Ammon's horn (tissue), 1 donor: ENCODE measurements at places on chromosomes 5 and 9.

DNA sequence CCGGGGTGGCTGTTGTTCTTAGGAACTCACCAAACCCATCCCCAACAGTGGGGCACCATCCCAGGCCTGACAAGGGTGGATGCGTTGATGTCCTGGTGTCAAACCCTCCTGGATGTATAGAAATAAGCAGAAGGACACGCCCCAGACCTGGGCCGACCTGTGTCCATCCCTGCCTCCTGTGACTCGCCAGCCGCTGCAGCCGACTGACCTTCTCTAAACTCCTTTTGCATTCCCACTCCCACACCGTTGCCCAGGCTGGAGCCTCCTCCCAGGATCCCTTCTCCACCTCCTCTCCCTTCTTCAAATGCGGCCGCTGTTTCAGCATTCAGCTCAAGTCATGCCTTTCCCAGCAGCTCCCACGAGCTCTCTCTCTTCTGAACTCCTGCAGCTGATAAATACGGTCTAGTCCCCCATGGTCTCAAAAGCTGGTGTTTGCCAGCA lies 213.2 kb upstream of the IER5L start:
- no peak for DNase-seq

DNA sequence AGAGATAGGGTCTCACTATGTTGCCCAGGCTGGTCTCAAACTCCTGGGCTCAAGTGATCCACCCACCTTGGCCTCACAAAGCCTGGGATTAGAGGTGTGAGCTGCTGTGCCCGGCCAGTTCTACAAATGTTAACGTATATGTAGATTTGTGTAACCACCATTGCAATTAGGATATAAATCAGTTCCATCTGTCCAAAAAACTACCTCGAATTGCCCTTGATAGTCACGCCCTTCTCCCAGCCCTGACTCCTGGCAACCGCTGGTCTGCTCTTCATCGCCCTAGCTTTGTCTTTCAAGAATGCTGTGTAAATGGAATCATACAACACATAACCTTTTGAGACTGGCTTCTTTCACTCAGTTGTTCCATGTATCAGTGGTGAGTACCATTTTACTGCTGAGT lies 46.1 kb upstream of the PPARGC1B start:
- DNase-seq, result no peak

GRCh38 chr9:124500028-124500795 lies 7.0 kb downstream of the NR5A1 start:
- no peak for DNase-seq

DNA sequence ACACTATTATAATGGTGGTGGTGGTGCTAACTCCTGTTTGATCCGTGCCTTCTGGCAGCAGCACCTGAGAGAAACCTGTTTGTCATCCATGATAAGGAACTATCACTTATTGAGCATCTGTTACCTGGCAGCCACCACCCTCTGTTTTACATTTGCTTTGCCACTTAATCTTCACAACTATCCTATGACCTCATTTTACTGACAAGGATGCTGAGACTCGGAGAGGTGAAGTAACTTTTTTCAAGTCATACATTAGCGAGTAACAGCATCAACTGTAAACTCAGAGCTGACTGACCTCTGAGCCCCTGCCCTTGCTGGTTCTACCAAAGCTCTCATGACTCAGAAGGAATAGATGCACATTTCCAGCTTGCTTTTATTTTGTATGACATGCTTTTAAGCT lies 81.1 kb downstream of the EGFLAM start:
- no peak for DNase-seq

- DNase-seq, result peak; percentile 13
Observed at GRCh38 chr9:5832071-5832537, 813 bp downstream of the ERMP1 start.

- DNase-seq, result no peak
Observed at GRCh38 chr9:113219186-113219936, 1.7 kb downstream of the FKBP15 start.

DNA sequence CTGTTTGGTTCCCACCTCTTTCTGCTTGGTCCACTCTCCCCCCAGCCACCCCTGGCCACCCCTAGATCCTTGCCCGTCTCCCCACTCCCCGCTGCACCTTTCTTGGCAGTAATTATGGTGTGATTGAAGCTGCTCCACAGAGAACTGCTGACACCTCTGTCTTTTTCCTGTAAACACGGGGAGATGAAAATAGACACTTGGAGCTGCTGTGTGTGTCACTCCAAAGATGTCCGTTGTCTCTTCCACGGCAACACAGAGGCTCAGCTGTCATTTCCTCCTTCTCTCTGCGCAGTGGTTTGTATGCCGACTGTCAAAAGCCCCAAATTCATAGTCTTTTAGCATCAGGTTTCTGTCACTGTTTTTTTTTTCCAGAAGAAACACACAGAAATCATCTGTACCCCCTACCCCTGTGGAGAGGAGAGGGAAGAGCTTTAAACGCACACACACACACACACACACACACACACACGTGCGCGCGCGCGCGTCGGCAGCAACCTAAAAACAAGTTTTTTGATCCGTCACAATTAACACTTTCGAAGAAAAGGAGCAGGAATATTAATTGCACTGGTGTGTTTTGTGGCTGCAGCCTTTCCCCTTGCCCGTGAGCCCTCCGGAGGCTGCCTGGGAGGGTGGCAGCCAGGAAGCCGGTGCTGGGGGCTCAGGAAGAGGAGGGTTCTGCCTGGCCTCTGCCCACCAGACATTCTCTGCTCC lies 39.8 kb downstream of the ASS1 start:
- no peak for DNase-seq

GRCh38 chr5:145801195-145801594 lies 33.9 kb downstream of the PRELID2 start:
- DNase-seq, result no peak

DNA sequence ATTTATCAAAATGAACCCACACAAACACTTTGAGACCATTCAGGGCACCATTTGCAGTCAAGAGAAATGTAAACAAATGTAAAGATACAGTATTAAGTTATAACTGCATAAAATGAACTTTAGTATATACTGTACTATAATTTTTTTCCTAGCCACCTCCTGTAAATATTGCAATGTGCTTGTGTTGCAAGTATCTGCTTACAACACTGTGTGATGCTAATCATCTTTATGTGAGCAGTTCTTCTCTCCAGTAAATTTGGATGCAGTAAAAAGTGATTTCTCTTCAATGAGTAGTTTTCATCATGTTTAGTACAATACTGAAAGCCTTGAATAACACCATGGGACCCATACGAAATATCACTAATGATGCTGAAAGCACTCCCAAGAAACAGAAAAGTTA lies 9.4 kb downstream of the G3BP1 start:
- no peak for DNase-seq

DNA sequence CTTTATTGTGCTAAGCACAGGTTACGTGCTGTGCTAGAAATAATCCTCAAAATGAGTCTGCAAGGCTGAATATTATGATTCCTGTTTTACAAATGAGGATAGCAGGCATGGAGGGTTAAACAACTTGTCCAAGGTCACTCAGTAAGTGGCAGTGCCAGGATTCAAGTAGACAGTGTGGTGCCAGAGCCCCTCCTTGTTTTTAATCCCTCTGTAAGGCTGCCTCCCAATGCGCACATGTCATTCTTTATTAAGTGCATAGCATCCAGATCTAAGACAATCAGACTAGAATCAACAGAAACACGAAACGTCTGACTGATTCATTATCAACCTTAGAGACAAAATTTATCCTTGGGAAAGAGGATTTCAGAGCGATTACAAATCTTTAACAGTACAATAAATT lies 199.6 kb downstream of the SMARCA2 start:
- DNase-seq, result no peak

DNA sequence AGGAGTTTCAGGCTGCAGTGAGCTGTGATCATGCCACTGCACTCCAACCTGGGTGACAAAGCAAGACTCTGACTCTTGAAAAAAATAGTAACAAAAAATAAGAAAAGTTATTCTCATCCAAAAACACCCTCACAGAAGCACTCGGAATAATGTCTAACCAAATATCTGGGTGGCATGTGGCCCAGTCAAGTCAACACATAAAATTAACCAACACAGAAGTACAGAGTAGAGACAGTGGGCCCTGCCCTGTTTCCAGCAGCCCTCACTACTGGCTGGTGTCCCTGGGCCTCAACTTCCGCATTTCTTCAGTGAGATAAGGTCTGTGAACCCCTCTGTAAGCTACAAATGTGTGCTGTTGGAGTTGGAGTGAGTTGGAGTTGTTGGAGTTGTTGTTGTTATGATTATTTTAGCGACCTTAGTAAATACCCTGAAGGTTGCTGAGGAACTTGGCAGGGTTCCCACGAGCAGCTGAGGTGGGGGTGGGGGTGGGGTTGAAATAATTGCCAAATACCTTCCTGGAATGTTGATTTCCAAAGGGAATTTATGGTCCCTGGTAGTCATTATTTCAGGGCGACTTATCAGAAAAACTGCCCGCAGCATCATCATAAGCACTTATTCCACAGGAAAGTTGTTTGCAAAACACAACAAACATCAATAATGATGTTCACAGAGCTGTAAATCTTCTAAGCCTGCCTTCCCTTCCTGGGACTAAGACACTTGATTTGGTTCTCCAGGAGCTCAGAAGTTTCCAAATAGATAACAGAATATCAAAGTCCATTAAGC lies 30.2 kb downstream of the C5orf15 start:
- no peak for DNase-seq

DNA sequence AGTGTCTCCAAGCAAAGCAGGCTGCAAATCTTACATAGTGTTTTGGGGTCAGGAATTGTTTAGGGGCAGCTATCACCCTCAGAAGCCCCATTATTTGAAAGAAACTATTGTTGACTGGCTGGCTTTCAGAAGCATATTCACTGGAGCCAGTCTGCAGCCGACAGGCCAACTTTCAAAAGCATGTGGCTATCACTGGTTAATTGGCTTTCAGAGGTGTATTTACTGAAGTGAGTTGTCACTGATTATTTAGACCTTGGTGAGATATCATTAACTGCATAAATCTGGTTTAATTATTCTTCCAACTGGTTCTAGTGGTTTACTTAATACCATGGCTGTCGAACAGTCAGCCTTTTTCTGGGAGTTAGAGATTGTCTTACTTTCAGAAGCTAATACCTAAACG lies 247.0 kb downstream of the CWC27 start:
- no peak for DNase-seq

DNA sequence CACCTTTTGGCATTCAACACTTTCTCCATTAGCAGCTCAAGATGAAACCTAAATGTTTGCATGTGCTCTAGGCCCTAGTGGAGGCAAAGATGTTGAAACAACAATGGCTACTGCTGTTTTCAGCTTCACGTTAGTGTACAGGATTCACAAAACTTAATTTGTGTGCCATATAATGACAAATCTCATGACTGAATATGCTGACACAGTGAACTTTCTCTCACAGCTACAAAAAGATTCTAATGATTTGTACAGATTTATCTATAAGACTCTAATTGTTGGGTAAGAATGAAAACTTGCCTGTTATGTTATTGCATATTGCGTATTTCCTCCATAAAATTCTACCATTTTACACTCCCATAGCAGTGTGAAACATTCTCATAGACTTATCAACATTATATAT lies 97.5 kb downstream of the CETN3 start:
- no peak for DNase-seq

- no peak for DNase-seq
Observed at GRCh38 chr9:95696701-95697100, 178.8 kb upstream of the ERCC6L2 start.

GRCh38 chr5:117326997-117327396 lies 752.4 kb upstream of the SEMA6A start:
- DNase-seq, result no peak

DNA sequence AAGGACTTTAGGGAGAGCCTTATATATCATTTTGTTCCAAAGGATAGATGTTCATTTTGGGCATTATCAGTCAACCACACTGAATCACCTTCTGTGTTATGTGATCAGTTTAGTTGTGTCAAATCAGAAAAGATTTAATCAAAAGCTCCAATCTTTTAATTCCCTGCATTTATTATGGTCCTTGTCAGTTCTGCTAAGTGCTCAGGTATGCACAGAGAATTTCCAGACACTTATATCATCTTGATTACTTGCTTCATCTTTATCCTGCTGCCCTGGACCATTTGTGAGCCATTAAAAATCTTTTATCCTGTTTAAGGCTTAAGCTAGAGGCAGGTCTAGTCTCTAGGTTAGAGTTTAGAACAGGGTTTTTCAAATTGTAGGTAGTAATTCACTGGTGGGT lies 179.1 kb downstream of the CWC27 start:
- DNase-seq, result no peak

GRCh38 chr9:115522912-115523311 lies 405.0 kb upstream of the TNC start:
- no peak for DNase-seq

GRCh38 chr5:151772029-151772845 lies 483 bp downstream of the G3BP1 start:
- DNase-seq, result peak; percentile 56

DNA sequence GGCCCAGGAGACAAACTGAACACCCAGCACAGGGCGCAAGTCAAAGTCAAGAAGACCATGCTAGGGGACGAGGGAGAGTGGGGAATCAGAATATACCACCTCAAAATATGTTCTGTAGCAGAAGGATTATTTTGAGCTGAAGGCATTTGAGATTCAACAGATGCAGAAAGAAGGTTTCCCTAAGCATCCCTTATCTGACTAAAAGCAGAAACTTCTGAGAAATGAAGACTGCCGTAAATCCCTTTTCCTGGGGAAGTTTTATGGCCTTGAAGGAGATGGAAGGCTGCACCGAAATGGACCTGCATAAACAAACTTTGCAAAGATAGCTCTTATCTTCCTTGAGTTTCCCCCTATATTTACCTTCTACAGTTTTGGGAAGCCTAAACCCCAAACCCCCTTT lies 72.8 kb downstream of the PTTG1 start:
- DNase-seq, result no peak

DNA sequence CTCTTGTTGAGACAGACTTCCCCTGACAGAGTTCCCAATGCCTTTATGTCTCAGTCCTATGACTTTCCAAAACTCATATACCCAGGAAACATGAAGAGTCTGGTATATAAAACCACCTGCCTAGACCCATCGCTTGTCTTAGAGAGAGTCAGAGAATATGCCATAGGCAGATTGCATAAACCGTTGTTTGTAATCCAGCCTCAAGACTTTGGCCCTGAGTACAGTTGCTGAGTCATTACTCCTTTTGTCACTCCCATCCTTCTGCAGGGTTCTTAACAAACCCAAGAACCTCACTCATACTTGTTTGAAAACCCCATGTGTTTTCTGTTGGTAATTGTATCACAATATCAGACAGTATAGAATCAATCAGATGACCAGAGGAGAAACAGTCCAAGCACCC lies 616.3 kb downstream of the SLCO4C1 start:
- no peak for DNase-seq

- DNase-seq, result peak; percentile 45
Observed at GRCh38 chr9:115192280-115192679, 74.3 kb upstream of the TNC start.

DNA sequence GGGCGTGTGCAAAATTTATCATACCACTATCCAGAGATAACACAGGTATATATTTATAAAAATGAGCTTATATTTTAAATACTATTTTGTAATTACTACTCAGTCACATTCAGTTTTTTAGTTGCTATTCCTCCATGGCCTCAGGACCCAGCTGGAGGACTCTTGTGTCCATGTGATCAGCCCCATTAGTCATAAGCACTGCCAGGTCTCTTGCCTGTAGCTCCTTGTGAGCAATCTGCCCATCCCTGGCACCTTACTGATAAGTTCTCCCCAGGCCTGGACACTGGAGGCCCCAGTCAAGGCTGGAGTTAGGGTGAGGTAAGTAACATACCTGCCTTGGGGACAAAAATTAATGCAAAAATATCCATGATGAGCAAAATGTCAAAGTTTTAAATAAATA lies 29.5 kb upstream of the ADRB2 start:
- no peak for DNase-seq

GRCh38 chr9:35226651-35227050 lies 64.8 kb downstream of the UNC13B start:
- no peak for DNase-seq
